Stimulated activated naive CD4-positive, alpha-beta T cell (primary cell): ENCODE measurements at places on chromosomes 7 and 10.

DNA sequence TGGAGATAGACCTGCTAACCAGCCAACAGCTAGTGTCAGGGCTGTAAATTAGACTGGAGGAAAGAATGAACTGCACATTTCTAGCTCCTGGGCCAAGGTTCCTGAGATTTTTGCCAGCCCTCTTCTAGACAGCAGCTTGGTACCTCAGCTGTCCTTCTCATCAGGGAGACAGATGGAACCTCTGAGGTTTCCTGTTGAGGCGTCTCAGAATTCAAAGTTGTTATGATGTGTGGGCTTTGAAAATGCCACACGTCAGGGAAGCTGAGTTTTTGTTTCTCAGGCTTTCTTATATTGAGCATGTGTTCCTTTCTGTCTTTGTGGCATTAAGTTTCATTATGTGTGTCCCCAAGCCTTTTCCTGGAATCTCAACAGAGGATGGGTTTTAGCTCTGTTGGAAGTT, 736.6 kb downstream of the AUTS2 start:
- DNase-seq, result no peak

- DNase-seq, result no peak
Observed at GRCh38 chr10:34956756-34957155, 133.4 kb downstream of the CUL2 start.

- DNase-seq, result no peak
Observed at GRCh38 chr7:36348256-36348655, 41.4 kb upstream of the ANLN start.

DNA sequence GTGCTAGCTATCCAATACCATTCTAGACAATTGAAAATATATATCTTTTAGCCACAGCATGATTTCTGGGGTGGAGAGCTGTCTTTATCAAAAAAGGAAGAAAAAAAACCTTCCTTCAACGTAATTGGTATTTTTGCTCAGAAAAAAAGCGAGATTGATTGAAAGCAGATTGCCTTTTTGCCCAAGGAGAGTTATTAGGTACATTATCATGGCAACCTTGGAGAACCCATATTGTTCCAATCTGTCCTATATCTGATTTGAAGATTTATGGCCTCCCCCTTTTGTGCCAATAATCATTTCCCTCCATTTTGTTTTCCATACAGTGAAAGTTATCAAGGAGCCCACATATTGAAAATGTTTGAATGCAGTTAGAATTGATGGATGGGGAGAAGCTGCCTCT, 544.5 kb downstream of the KCNMA1 start:
- no peak for DNase-seq
